ENCODE measurements at places on chromosomes 4 and X.

- no peak for DNase-seq
These were observed 276.6 kb downstream of the CCSER1 start for GRCh38 chr4:90403781-90404180.

DNA sequence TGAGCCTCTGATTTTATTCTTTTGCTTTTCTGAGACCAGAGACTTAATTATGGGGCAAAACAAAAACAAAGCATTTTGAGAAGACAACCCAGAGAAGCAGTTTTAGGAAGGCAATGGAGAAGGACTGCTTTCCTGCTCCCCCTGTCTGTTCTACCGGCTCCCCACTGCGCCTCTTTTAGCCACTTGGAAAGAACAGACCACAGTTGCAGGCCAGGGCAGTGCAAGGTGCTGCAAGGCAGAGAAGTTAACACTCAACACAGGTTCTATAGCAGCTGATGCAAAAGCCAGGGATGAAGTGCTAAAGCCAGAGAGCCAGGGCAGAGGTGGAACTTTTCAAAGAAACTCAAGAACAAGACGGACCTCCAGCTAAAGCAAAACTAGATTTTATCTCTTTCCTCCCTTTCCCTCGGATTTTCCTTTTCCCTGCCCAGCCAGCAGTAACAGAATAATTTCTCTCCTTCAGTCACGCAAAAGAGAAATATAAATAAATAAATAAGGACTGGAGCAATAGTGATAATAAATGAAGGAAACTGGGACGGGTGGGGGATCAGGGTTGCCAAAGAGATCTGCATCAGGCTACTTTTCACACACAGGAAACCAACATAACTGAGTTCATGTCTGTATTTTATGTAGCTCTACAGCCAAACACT, 10.4 kb downstream of the SH3RF1 start:
- DNase-seq: no peak

- DNase-seq: peak; percentile 34
These were observed 60.8 kb downstream of the REPS2 start for GRCh38 chrX:17007134-17007768.

GRCh38 chr4:128068918-128069317, 7.8 kb downstream of the LARP1B start:
- DNase-seq: peak; percentile 39

- peak; percentile 96 for DNase-seq
These were observed 29.6 kb downstream of the TLR10 start for GRCh38 chr4:38752941-38753806.

- DNase-seq: no peak
These were observed 31.8 kb upstream of the NKX6-1 start for GRCh38 chr4:84530871-84531270.

DNA sequence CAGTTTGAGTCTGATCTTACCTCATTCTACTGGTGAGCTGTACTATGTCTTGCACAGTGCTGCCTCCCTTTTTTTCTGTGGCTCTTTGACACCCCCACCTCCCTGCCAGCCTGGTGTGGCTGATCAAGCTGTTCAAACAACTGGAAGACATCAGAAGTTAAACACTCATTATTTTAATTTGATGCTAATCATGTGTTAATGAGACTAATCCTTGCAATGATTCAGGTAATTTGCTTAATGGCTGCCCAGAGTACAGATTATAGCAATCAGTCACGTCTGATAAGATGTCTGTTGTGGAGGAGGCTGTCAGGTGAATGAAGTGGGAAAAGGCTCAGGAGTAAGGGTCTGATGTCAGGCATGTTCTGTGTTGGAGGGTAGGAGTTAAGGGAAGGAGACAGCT, 87.4 kb upstream of the GK2 start:
- no peak for DNase-seq

DNA sequence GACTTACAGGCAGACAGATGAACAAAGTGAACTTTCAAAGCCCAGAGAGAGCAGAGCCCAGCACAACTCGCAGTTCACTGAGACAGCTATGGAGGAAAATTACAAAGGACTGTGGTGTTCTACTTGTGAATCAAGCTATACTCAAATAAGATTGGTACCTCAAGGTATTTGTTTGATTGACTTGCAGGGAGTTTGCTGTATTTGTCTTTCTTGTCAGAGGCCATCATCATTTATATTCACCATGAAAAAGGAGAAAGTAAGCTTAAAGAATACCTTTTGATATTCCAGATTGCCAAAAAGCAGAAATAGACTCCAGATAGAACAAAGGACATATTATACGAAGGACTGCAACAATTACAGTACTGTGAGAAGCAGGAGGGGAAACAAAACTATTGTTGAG, 1047.9 kb downstream of the RPA4 start:
- DNase-seq: no peak

DNA sequence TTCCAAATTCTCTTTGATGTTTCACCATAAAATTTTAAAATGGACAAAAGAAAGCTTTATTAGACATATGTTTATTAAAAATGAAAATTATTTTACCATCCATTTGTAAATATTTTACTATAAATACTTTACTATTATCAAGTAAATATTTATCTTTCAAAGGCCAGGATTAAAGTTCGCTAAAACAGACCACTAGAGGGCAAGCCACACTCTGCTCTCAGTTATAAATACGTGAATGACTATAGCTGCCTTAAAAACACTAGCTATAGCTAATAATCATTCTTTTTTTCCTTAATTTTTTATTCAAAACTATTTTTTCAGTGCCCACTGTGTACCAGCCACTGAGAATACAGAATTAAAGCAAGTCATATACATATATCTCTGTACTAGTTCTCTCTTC, 38.6 kb downstream of the UNC5C start:
- peak; percentile 63 for DNase-seq

- DNase-seq: no peak
These were observed 443.2 kb upstream of the FGF16 start for GRCh38 chrX:77003956-77004355.

DNA sequence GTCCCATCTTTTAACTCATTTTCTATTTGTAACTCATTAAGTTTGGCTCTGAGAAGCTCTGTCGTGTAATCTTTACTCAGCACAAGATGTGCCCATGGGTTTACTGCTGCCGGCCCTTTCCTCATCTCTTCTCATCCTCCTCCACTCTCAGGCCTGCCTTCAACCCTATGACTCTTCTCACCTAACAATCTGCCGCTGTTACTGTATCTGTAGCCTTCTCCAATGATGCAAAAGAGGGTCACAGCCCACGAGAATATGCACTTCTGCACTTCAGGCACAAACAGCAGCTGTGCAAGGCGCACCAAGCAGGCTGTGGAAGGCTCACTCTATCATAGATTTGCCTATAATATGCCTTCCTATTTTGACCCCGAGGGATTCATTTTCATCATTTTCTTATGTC, 546.5 kb upstream of the GALNTL6 start:
- DNase-seq: no peak

GRCh38 chr4:74004668-74005067, 6.2 kb upstream of the CXCL5 start:
- DNase-seq: no peak

Data from cardiac muscle cell (in vitro differentiated cells and primary cell).